ENCODE measurements at places on chromosomes 5 and 9.

- no peaks in the 10 kb centered on the region for H3K27me3 ChIP-seq
- H3K27ac ChIP-seq, result no peak overlapping the region
- no peak for DNase-seq
- no peaks in the 10 kb centered on the region for H3K4me1 ChIP-seq
- H3K4me3 ChIP-seq, result no peak overlapping the region
Observed at GRCh38 chr5:13673511-13673910, 271.0 kb downstream of the DNAH5 start.

GRCh38 chr9:128325629-128326028 is 3.0 kb downstream of the COQ4 start:
- H3K4me1 ChIP-seq, result peaks cover 24% of the 10 kb centered on the region
- DNase-seq, result no peak
- no peak overlapping the region for H3K4me3 ChIP-seq
- peaks cover 27% of the 10 kb centered on the region for H3K36me3 ChIP-seq

- DNase-seq, result no peak
- H3K4me3 ChIP-seq, result no peak overlapping the region
- H3K27ac ChIP-seq, result no peak overlapping the region
- H3K4me1 ChIP-seq, result peaks cover 4% of the 10 kb centered on the region
Observed at GRCh38 chr9:133491656-133491925, 12.7 kb upstream of the SLC2A6 start.

GRCh38 chr9:127015921-127016512 is 101.4 kb downstream of the RALGPS1 start:
- no peak overlapping the region for H3K4me3 ChIP-seq
- H3K27ac ChIP-seq, result no peak overlapping the region
- H3K36me3 ChIP-seq, result no peaks in the 10 kb centered on the region
- H3K27me3 ChIP-seq, result no peaks in the 10 kb centered on the region

DNA sequence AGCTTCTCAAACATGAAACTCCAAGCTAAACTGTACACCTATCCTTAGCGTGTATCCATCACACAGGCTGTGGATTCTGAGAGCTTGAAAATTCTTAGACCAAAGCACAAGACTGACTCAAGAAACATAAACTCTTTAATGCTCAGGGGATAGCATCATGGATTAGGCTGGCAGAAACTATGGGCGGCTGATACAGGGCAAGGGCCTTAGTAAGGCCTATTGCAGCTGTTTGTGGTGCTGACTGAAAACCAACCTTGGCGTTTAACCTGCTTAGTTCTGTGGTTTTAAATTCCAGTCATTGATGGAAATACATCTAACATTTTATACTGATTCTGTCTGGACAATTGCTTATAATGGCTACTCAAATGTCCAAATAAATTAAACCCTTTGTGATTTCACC is 183.7 kb downstream of the TLR4 start:
- no peak for DNase-seq
- H3K27me3 ChIP-seq, result no peaks in the 10 kb centered on the region
- H3K27ac ChIP-seq, result no peak overlapping the region
- no peak overlapping the region for H3K4me3 ChIP-seq

GRCh38 chr5:147989994-147990393 is 73.8 kb upstream of the SPINK5 start:
- H3K27me3 ChIP-seq, result no peaks in the 10 kb centered on the region
- no peak overlapping the region for H3K4me3 ChIP-seq
- H3K27ac ChIP-seq, result no peak overlapping the region
- no peaks in the 10 kb centered on the region for H3K4me1 ChIP-seq
- DNase-seq, result no peak

DNA sequence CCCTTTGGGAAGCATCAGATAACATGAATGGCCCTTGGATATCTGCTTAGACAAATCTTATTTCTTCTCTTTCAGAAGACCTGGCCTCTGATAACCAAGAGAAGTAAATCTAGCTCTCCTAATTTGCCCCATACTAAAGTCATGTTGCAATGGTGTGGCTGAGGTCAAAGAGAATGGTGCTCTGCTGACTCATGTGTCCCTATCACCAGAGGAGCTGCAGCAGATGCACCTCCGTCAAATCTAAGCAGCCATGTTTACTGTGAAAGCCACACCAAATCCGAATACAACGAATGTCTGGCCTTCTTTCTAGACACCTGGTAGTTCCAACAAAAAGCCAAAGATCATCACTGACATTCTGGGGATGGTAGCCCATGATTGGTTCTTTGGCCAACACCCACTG is 23.2 kb downstream of the RETREG1 start:
- H3K36me3 ChIP-seq, result no peaks in the 10 kb centered on the region

DNA sequence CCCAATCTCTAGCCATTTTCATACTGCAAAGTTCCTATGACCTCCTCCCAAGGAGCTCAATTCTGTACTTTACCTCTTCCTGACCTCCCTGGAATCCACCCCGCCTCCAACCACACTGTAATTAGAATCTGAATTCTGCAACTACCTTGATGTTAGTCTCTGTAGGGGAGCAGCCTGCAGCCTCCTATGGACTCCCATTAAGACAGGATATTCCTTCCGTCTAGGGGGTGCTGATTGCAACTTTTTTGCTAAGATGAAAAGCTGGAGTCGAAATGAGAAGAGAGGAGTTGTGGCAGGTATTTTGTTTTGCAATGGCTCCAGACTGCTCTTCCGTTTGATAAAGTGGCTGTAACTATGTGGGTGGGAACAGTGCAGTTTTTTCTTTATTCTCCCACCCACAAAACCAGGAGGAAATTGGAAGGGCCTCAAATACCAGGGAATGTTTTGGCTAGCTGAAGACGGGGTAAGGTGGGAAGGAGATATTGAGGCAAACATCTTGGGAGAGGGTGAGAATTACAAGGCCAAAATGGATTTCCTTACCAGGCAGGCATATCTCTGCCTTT is 23.8 kb downstream of the ANXA2R start:
- DNase-seq, result no peak
- no peaks in the 10 kb centered on the region for H3K36me3 ChIP-seq
- no peak overlapping the region for H3K27ac ChIP-seq
- H3K4me3 ChIP-seq, result no peak overlapping the region
- no peaks in the 10 kb centered on the region for H3K27me3 ChIP-seq

GRCh38 chr9:30925635-30926034 is 1458.8 kb upstream of the ACO1 start:
- no peaks in the 10 kb centered on the region for H3K36me3 ChIP-seq
- no peak overlapping the region for H3K4me3 ChIP-seq
- no peaks in the 10 kb centered on the region for H3K4me1 ChIP-seq
- H3K27ac ChIP-seq, result no peak overlapping the region
- no peaks in the 10 kb centered on the region for H3K27me3 ChIP-seq
- no peak for DNase-seq

DNA sequence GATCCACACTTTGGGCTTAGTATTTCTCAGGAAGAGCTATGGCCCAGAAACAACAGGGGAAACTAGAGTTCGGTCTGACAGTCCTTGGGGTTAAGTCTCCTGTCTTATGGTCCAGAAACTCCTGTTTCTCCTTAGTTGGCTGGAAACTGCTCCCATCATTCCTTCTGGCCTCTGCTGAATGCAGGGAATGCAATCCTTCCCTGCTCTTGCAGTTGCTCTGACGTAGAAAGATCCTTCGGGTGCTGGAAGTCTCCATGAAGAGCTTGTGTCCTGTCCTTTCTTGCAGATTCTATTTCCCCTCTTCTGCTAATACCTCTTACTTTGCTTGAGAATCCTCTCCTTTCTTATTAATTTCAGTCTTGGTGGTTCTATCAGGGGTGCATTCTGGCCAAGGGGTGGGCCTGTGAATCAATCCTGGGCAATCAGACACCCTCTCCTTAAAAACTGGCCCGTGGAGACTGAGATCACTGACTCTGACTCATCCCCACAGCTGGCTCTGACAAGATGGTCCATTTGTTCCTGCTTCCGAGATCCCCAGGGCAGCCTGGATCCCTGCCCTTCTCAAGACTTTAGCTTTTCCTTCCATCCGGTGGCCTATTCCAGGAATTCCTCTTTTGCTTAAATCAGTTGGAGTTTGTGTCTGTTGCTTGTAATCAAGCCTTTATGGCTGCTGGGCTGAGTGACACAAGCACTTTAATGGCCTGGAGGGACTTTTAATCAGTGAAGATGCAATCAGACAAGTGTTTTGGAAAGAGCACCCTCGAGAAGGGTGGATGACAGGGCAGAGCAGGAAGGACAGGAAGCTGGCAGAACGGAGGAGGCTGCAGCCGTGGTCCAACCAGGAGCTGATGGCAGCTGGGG is 23.7 kb downstream of the PTGS1 start:
- H3K27me3 ChIP-seq, result no peaks in the 10 kb centered on the region
- H3K27ac ChIP-seq, result no peak overlapping the region
- no peaks in the 10 kb centered on the region for H3K36me3 ChIP-seq
- no peak for DNase-seq
- no peak overlapping the region for H3K4me3 ChIP-seq
- no peaks in the 10 kb centered on the region for H3K4me1 ChIP-seq

DNA sequence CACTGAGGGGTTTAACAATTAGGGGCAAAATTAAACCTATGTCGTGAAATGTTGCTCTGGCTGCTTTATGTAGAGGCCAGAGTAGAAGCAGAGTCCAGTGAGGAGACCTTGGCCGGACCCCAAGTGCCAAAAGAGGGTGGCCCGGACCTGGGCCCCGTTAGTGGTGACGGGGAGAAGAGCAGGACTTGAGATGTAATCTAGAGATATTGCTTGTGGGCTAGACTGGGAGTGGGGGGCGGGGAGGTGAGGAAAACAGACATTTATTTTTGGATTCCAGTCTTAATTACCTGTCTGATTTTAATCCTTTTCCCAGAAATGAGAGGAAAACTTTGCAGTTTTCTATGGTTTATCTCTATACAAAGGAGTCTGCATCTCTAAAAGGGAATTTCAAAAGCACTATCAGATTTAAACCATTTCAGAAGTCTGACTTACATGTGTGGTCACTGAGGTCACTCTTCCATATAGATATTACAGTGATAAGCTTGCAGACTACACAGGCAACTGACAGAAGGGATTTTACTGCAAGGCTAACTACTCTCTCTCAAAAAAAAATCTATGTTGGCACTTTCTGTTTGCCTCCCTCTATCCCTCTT is 108.1 kb downstream of the MED27 start:
- H3K27ac ChIP-seq, result no peak overlapping the region
- no peak overlapping the region for H3K4me3 ChIP-seq

DNA sequence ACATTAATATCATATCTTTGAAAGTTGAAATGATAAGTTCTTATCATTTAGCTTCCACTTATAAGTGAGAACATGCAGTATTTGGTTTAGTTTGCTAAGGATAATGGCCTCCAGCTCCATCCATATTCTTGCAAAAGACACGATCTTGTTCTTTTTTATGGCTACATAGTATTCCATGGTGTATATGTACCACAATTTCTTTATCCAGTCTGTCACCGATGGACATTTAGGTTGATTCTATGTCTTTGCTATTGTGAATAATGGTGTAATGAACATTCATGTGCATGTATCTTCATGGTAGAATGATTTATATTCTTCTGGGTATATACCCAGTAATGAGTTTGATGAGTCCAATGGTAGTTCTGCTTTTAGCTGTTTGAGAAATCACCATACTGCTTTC is 135.0 kb upstream of the PRR16 start:
- no peaks in the 10 kb centered on the region for H3K27me3 ChIP-seq
- no peak overlapping the region for H3K4me3 ChIP-seq
- H3K4me1 ChIP-seq, result no peaks in the 10 kb centered on the region
- no peaks in the 10 kb centered on the region for H3K36me3 ChIP-seq
- DNase-seq, result no peak
- H3K27ac ChIP-seq, result no peak overlapping the region

- no peaks in the 10 kb centered on the region for H3K27me3 ChIP-seq
- DNase-seq, result no peak
- H3K27ac ChIP-seq, result no peak overlapping the region
- no peaks in the 10 kb centered on the region for H3K36me3 ChIP-seq
- H3K4me1 ChIP-seq, result no peaks in the 10 kb centered on the region
- H3K4me3 ChIP-seq, result no peak overlapping the region
Observed at GRCh38 chr5:61966296-61966955, 339.6 kb upstream of the KIF2A start.

DNA sequence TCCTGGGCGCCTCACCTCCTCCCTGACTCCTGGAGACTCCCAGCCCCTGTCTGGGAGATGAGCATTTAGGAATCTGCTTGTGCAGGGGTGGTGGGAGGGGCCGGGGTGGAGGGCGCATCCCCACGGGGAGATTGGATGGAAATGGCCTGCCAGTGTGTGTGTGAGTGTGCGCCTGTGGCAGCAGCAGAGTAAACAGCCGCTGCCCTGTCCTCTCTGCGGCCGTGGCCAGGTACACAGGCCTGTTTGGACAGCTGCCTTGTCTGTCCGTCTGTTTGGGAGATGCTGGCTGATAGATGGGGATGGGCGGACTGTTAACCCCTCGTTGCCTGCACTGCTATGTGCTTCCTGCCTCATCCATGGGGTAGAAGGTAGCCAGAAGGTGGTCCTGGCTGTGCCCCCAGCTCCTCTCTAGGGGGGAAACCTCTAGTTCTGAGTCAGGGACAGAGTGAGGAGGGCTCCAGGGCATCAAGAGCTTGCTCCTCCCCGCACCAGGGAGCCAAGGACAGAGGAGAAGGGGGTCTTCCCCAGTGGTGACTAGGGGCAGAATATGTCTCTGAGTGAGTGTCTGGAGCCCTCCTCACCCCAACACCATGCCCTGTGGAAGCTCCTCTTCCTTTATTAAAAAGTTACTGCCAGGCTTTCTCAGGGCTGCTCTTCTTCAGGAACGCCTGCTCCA is 60.1 kb downstream of the LMX1B start:
- H3K27ac ChIP-seq, result no peak overlapping the region
- peaks cover 10% of the 10 kb centered on the region for H3K27me3 ChIP-seq
- no peak for DNase-seq
- no peaks in the 10 kb centered on the region for H3K36me3 ChIP-seq
- no peak overlapping the region for H3K4me3 ChIP-seq
- H3K4me1 ChIP-seq, result no peaks in the 10 kb centered on the region

DNA sequence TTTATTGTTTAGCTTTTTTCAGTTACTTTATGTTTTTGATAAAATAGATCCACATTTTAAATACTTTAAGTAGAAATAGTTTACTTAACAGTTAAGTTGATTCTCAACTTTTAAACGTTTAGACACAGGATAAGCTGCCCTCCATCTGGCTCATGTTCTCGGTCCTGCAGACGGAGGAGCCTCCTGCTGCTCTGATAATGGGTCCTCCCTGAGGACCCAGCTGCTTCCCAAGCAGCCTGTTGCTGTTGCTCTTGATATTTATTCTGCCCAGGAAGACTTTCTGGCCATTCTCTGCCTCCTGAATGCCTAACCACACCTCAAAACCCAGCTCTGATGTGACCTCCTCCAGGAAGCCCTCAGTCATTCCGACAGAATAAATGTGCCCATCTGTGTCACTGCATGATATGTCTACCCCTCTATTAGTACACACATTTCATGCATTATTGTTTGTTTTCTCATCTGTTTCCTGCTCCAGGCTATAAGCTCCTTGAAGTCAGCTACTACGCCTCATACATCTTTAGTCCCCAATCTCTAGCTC is 267.2 kb upstream of the MSX2 start:
- no peak for DNase-seq
- H3K4me3 ChIP-seq, result no peak overlapping the region
- H3K36me3 ChIP-seq, result no peaks in the 10 kb centered on the region
- no peak overlapping the region for H3K27ac ChIP-seq

GRCh38 chr5:148085977-148086705 is 22.4 kb downstream of the SPINK5 start:
- H3K36me3 ChIP-seq, result no peaks in the 10 kb centered on the region
- no peak overlapping the region for H3K27ac ChIP-seq
- H3K27me3 ChIP-seq, result no peaks in the 10 kb centered on the region
- DNase-seq, result no peak
- no peak overlapping the region for H3K4me3 ChIP-seq

- no peak overlapping the region for H3K27ac ChIP-seq
- H3K4me1 ChIP-seq, result peaks cover 2% of the 10 kb centered on the region
- H3K27me3 ChIP-seq, result no peaks in the 10 kb centered on the region
- no peak for DNase-seq
Observed at GRCh38 chr5:35317586-35317985, 87.3 kb upstream of the PRLR start.

- H3K27me3 ChIP-seq, result no peaks in the 10 kb centered on the region
- no peak for DNase-seq
- no peaks in the 10 kb centered on the region for H3K36me3 ChIP-seq
- peaks cover 6% of the 10 kb centered on the region for H3K4me1 ChIP-seq
Observed at GRCh38 chr5:141815051-141815795, 63.0 kb downstream of the PCDH1 start.

Measured in thoracic aorta (tissue), 2 donors.